ENCODE measurements at places on chromosomes 13 and 19.

GRCh38 chr13:106038752-106039151 lies 496.7 kb downstream of the EFNB2 start:
- peak; percentile 35 for DNase-seq

GRCh38 chr19:33175886-33176669 lies 18.1 kb upstream of the LRP3 start:
- DNase-seq: no peak

DNA sequence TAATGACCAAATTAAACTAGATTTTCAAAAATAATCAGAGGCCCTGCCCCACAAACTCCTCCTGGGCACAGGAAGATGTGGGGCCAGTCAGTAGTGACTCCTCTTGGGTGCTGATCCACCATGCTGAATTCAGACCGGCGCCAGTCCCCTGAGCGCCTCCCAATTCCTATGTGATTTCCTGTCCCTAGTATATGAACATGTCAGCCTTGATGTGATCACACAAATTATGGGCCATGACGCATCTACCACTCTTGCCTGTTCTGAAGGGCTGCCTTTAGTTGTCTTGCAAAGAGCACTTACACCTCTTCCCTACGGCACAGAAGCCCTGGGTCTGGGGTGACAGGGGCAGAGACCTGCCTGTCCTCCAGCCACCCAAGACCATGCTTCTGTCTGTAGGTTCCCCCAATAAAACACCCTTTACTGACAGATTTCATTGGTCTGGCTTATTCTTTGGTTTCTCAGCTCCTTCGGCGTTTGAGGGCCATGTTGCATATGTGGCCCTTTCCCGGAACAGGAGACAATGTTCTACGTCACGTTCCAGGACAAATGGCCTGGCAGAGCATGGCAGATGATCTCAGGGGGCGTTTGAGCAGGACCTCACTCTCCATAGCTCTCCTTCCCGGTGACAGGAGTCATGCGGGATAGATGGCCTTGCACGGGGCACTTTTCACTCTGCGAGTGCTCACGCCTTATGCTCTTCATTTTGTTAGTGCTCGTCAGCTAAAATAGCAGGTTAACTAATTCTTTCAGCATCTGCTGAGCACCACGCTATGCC lies 5.6 kb upstream of the ATP11A start:
- DNase-seq: no peak

- DNase-seq: no peak
Measured at GRCh38 chr13:99989276-99990125, 7.9 kb downstream of the ZIC2 start.

DNA sequence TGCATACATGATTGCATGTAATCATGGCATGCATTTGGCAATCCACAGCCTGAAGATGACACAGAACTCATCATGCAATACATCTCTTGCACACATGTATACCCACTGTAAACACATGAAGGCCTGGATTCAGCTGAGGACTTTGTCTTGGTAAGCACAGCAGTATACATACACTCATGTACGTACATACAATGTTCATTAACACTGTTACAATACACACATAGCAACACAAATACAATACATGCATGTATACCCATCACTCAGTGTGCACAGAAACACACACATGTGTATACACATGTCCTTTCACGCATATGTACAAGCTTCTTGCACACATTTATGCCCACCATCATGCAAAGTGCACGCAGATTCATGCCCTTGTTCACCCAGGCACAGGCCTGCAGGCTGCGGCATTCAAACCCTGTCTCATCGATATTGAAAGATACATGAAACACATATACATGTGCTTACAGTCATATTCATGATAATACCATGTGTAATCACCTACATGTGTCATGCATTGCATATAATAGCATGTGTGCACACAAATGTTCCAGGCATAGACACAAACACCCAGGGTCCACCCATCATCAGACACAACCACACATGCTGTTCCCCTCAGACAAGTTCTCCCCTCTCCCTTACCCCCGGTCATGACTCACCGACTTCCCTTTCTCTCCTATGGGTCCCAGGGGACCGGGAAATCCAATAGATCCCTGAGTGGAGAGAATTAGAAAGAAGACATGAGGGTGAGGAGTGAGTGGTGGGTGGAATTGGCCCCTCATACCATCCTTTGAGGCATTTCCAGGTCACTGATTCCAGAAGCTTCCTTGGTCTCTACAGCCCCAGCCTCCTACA lies 28.7 kb downstream of the COL5A3 start:
- DNase-seq: no peak

DNA sequence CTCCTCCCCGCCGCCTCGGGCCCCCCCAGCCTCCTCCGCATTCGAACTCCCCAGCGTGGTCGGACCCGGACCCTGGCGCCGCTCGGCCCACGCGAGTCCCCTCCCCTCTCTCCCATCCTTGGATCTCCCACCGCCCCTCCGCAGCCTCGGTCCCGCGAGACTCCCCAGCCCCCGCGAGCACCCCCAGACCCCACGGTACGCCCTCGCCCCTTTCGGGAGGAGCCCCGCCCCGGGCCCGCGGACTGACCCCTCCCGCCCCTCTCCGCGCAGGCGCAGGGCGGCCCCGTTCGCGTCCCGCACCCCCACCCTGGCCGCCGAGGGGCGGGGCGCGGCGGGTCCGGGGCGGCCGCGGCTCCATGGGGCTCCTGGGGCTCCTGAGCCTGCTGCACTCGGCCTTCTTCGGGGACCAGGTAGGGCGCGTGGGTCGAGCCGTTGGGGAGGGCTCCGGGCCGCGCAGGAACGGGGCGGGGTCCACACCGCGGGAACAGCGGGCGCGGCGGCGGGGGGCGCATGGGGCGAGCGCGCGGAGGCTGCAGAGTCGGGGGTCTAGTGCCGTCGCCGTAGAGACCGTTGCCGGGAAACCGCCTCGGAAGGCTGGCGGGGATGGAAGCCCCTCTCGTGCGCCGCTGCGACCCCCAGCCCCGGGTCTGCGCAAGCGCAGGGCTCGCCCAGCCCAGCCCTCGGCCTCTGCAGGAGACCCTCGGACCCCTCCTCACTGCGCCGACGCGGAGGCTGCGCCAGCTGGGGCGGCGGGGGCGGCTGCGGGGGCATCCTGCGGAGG lies 3.8 kb upstream of the APC2 start:
- no peak for DNase-seq

DNA sequence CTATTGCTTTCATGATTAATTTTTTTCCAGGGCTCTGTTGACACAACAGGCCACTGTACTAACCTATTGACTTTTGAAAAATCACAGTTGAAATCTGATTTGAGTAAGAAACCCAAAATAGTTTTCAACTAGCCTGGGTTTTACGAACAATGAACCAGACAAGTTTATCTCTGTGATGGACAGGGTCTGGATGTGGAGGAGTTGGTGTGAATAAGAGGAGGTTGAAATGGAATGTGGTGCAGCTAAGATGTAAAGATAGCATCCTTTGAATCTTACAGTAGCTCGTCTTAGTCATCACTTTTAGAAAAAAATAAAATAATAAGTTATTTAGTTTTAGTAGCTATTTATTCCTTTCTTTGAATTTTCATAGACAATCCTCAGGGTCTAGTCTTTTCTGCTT lies 8.3 kb upstream of the OXGR1 start:
- no peak for DNase-seq

DNA sequence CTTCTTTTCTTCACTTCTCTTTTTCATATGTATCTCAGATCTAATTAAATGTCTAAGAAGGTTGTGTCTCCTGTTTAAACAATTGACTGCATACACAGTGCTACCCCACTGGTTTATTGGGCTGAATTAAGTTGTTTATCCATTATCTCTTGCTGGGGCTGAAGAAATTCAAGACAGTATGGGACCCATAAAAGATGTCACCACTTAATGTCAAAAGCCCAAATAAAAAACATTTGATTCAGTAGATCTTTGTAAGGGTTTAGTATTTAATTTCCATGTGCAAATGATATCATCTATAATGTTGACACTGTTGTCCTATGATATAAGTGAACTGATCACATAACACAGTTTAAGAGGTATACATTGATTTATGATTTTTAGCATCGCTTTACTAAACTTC lies 1431.9 kb upstream of the PCDH20 start:
- DNase-seq: no peak

- no peak for DNase-seq
Measured at GRCh38 chr19:46579361-46579879, 21.7 kb upstream of the CALM3 start.

DNA sequence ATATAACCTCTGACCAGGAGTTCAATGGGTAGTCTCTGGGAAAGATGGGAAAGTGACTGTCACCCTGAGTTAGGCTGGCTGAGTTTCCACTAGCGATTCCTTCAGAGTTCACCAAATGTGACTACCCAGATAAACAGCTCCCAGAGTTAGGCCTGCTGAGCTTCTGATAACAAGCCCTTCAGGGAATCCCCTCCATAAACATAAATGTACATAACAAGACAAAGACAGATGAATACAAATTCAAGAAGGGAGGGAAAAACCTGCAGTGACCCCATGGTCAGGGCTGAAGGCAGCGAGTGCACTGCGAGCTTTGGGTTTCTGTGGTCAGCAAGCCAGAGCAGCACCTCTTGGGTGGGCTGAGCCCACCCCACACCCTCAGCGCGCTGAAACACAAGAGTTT lies 25.4 kb upstream of the CEACAM4 start:
- no peak for DNase-seq

DNA sequence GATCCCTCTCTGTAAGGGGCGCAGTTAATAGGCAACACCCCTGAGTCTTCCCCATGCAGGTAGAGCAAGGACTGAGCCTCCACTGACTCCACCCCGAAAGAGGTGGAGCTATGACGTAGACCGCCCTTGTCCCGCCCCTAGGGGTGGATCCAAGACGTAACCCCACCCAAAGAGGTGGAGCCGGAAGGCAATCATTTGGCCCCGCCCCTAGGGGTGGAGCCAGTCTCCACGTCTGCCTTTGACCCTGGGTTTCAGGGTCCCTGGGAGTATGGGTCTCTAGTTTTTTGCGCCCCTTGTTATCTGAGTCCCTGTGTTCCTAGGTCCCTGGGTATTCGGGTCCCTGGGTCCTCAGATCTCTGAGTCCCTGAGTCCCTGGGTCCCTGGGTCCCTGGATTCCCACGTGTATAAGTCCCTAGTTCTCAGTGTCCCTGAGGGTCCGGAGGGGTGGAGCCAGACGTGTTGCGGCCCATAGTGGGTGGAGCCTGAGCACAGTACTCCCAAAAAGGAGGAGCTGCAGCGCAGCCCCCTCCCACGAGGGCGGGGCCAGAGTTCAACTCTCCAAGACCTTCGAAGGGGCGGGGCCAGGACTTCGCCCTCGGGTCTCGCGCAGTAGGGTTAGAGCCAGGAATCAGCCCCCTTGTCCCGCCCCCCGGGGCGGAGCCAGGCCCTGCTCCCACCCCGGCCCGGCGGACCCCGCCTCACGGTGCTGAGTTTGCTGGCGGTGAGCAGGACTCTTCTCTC lies 5.3 kb downstream of the DENND1C start:
- no peak for DNase-seq

- no peak for DNase-seq
Measured at GRCh38 chr19:30448386-30449077, 76.3 kb downstream of the ZNF536 start.

DNA sequence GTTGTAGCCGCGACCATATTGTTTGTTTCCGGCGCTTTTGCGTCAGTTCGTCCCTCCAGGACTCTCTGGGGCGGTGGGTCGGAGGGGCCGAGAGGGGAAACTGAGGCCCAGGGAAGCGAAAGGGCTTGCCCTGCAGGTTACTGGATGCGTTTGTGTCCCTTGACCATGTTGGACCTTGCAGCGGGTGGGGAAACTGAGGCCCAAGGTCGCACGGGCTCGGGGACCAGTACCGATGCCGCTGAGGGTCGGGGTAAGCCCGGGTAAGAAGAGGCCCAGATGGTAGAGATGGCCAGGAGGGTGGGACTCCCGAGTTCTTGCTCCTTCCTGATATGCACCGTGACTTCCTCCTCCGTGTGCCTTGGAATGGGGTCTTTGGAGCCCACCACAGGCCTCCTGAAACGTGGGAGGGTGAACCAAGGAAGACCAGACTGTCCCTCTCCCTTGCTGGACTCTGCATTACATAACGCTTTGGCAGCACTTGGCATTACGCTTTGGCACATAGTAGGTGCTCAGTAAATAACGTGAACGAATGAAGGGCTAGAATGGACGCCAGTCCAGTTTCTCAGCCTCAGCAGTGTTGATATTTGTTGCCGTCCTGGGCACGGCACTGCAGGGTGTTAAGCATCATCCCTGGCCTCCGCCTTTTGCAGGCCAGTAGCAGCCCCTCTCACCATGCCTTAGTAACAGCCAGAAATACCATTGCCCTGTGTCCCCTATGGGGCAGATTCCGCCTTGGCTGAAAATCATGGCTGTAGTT lies 743 bp downstream of the CHAF1A start:
- no peak for DNase-seq

DNA sequence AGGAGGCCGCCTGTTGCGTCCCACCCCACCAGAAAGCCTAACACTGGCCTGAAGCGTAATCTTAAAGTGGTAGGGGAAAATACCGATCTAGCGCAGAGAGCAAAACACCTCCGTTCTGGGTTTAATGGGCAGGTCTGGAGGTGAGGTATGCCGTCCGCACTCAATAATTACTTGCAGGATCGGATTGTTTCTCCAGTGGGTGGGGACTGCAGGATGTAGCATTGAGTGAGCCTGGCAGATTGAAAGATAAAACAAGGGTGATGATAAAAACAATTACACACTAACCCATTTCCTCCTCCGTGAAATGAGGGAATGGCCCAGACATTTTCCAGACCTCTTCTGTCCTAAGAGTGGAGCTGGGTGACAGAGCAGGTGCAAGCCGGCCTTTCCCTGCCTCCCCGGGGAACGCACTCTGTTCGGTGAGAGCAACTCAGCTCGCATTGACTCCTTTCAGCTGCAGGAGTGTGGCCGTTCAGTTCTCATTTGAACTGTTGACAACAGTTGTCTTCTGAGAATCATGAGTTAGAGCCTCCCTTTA lies 110.2 kb upstream of the DOCK9 start:
- no peak for DNase-seq

DNA sequence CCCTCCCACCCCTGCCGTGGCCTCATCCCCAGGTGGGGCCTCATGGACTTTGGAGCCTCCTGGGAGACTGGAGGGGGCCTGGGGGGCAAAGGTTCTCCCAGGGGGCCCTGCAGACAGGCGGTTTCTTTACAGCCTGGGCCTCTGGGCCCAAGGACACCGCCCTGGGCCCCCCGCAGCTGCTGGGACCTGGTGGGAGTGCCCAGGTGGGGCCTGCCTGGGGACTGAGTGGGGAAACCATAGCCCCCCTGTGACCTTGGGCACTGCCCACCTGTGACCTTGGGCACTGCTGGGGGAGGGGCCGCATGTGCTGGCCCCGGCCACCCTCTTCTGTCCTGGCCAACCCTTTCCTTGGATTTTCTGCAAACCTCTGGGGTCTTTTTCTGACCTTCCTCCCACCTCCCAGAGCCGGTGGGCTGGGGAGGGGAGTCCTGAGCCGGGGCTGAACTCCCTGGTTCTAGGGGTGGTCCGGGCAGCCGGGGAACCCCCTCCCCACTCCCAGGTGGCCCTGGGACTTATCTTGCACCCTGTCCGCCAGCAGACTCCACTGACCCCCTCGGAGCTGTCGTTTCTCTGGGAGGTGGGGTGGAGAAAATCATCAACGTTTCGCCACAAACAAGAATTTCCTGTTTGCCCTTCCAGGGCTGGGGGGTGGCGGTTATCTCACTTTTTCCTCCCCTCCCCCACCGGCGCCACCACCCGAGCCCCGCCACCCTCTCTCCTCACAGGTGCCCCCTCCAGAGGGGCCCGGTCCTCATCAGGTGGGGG lies 27.0 kb downstream of the ARID3A start:
- no peak for DNase-seq

- no peak for DNase-seq
Measured at GRCh38 chr13:91346062-91346461, 1.4 kb upstream of the MIR17HG start.

- DNase-seq: peak; percentile 66
Measured at GRCh38 chr13:40682449-40683240, 16.2 kb upstream of the FOXO1 start.

All from amniotic stem cell (primary cell).